ENCODE measurements at places on chromosomes 5 and 9. TPM values are rescaled to one million over a fixed set of nuclear protein-coding genes. Genes with fewer than 3 reads are reported as not detected.

The TAS2R1 gene
- total RNA-seq = 1.0 TPM

The GPR151 gene
- total RNA-seq = not detected

The JAKMIP2 gene
- 6.1 TPM for total RNA-seq

The ADAMTSL1 gene
- total RNA-seq = 18.2 TPM

The PTPN3 gene
- total RNA-seq = 12.1 TPM

The TXNDC8 gene
- total RNA-seq = not detected

DNA sequence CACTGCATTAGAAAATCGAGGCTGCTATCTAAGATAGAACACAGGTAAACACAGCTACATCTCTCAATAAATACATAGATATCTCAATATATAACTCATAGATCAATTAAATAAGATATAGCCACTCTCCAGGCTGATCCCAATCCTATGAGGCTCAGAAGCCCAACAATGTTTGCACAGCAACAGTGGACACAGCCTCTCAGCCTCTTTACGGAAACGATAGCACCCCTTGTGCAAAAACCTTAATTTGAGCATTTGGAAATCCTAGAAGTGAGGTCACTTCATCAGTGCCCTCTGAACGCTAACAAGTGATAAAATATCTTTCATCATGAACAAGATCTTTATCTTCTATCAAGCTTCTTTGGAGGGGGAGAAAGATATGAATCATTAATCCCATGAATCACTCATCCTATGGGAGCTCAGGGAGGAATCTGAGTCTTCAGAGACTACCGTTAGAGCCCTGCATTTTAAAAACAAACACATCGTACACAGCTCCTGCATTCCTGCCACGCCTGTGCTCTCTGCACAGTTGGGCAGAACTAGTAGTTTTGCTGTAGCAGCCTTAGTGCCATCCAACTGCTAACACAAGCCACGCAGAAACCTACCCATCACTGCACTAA is 71.4 kb downstream of the MED27 start:
- no peak for DNase-seq

GRCh38 chr5:36180556-36181350 is 28.8 kb downstream of the SKP2 start:
- no peak for DNase-seq

GRCh38 chr5:41878173-41878572 is 7.9 kb upstream of the OXCT1 start:
- DNase-seq = no peak

GRCh38 chr5:33944543-33945132 is 8.5 kb downstream of the RXFP3 start:
- DNase-seq = no peak

GRCh38 chr5:137275083-137275482 is 224.0 kb downstream of the SPOCK1 start:
- DNase-seq = no peak

Measured in hepatocyte (in vitro differentiated cells).